ENCODE measurements at places on chromosomes 2 and 18. TPM values are rescaled to one million over a fixed set of nuclear protein-coding genes. Genes with fewer than 3 reads are reported as not detected.

DNA sequence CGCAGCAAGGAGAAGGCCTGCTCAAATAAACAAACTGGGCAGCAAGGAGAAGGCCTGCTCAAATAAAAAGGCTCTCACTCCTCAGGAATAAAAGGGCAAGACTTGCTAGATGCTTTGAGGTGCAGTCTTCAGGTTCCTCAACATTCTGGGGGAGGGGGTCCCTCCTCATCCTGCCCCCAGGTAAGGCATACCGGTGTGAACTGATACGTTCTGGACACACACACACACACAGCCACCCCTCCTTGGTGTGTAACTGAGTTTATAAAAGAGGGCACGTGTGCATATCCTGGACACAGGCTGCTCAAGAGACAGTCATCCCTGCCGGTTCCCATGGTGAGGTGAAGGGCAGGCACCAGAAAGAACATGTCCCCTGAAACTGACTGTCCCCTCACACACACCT lies 4.5 kb downstream of the TEX261 start:
- DNase-seq, result no peak

DNA sequence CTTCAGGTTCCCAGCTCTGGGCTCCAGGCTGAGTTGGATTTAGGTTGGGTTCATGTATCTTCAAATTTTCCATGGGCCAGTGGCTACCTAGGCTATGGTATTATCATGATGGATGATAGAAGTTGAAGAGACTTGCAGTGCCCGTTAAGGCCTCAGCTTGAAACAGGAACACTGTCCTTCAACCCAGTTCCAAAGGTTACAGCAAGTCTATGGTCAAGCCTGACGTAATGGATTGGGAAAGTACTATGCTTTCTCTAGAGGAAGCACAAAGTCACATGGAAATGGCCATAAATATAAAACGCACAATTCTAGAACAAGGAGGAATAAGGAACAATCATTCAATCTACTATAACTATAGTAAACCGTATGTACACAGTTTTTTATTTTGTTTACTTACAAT lies 593.2 kb downstream of the ZEB2 start:
- no peak for DNase-seq

- no peak for DNase-seq
Measured at GRCh38 chr2:238599549-238600505, 173.1 kb downstream of the ASB1 start.

GRCh38 chr2:41782306-41783158 lies 265.3 kb upstream of the PKDCC start:
- DNase-seq, result peak; percentile 52

DNA sequence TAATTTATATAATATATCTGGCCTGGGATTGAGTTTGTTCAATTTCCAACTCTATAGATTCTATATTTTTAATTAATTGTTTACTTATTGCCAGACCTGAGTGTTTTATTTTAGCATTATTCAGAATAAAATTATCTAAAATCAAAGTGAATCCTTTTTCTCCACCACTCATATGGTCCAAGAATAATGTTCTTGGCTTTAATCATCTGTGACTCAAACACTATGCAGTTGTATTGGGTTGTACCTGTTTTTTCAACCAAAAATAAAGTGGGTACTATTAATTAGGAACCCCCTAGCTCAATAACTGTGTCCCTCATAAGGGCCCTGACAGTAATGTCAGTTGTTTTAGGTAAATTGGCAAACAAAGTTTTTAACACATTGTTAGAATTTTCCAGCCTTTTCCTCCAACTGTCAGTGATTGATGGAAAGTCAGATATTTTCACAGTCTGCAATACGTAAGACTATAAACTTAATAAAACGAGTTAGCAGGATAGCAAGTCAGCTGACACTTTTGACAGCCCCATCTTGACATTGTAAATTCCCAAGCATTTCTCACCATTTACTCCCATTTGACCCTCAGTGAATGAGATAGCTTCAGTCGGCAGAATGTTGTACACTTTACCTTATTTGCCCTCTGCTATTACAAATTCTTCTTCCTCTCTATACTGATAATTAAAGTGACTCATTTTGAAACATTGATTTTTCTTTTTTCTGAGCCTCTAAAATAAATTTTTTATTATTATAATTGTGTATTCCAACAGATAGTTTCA lies 587.4 kb downstream of the METTL4 start:
- no peak for DNase-seq

DNA sequence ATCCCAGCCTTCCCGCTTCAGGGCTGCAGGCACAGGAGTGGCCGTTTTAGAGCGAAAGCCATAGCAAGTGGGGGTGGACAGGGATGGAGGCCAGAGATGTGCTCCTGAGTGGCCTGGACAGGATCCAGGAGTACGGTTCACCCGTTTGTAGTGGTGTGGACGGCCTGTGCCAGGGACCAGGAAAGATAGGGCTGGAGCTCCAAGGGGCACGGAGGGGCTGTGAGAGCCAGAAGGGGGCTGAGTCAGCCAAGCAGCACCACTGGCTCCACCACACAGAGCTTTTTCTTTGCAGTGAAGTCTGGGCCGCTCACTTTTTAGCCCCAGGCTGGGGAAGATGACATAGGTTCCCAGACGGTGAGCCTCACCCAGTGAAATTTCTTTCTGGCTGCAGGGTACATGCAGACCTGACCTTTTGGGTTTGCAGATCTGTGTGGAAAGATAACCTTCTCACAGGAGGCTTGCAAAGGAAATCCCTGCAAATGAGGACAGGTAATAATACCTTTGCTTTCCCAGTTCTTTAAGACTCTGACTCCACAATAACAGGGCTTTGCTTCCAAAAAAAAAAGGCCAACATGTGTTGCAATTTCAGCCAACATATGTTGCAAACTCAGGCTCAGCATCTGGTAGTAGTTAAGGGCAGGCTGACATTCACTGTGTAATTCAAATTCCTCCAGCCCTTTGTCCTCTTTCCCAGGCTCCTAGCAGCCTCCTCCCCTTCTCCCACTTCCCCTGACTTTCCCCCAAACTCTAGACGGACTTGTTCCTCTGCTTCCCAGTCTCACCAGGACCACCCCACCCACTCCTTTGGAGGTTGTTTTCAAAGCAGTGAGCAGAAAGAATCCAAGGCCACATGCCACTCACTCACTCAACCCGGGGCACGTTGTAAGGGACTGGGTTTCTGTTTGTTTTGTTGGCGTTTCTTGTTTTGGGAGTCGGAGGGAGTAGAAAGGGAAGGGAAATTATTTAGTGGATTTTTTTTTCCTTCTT lies 20.3 kb upstream of the LAPTM4A start:
- peak; percentile 95 for DNase-seq

- DNase-seq, result no peak
Measured at GRCh38 chr2:29065068-29065811, 9.1 kb downstream of the PCARE start.

DNA sequence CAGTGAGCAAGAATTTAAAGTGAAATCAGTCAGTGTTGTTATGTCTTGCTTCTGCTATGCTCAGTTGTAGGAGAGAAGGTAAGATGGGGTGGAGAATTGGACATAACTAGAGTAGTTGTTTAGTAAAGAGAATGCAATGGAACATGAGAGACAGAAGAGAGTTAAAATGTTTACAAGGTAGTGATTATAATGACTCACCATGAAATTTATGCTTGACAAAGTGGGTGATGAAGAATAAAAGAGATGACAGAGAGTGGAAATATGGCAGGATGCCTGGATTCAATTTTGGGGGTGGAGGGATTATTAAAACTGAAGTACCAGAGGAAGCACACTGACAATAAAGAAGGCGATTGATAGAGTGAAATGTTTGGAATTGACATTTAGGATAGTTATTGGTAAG lies 10.6 kb downstream of the SCG2 start:
- no peak for DNase-seq

DNA sequence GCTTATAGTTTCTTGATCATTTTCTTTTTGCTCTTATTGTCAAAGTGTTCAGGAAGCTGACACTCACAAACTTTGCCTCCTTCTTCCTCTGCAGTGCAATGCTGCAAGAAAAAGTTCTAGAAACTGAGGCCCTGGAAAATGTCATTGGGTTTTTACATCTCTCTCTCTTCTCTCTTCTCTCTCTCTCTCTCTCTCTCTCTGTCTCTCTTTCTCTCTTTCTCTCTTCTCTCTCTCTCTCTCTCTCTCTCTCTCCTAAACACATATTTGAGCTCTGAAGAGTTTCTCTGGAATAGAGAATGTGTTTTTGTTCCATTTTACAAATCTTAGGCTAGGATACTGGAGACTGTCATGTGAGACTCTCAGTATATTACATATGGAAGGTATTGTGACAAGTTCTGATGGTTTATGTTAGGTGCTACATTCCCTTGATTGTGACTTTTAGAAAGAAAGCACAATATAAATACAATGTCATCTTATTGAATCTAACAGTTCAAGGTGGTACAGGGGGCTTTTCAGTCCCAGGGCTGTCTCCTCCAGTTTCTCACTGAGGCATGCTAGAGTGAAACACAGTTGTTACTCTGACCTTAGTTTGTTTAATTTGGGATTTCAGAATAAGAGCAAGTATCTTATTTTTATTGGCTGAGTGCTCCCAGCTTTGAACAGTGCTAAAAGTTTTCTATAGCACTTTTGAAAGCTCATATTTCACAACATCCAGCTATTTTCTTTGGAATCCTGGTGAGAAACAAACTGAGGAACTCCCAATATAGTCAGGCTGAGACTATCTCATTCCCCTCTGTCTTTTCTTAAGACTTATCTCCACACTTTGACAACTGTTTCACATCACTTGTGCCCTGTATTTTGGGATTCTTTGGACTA lies 41.4 kb upstream of the EHBP1 start:
- DNase-seq, result peak; percentile 73

- no peak for DNase-seq
Measured at GRCh38 chr2:41917587-41917986, 130.2 kb upstream of the PKDCC start.

DNA sequence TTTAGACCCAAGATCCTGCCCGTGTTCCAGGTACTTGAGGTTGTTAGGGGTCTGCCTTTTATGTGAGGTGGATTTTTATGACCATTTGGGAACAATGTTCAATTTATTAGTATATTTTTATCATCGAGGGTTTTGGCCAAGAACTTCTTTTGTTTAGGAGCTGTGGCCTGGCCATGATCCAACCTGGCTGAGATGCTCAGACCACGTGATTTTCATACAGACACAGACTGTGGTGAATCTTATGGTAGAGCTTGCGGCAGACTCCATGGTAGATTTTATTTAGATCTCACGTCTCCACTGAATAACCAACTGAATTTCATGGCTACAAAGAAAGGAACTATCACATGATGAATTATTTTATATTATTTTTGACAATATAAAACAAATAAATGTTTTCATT lies 405.5 kb upstream of the VWC2L start:
- peak; percentile 11 for DNase-seq

- peak; percentile 79 for DNase-seq
Measured at GRCh38 chr2:216555274-216555673, 56.6 kb downstream of the RPL37A start.

DNA sequence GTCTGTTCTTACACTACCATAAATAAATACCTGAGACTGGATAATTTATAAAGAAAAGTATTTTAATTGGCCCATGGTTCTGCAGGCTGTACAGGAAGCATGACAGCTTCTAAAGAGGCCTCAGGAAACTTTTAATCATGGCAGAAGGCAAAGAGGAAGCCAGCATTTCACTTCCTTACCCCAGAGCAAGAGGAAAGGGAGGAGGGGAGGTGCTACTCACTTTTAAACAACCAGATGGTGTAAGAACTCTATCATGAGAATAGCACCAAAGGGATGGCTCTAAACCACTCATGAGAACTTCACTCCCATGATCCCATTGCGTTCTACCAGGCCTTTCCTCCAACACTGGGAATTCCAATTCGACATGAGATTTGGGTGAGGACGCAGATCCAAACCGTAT lies 344.4 kb upstream of the SLC39A10 start:
- no peak for DNase-seq

- no peak for DNase-seq
Measured at GRCh38 chr2:231455222-231455621, 9.1 kb downstream of the NCL start.

DNA sequence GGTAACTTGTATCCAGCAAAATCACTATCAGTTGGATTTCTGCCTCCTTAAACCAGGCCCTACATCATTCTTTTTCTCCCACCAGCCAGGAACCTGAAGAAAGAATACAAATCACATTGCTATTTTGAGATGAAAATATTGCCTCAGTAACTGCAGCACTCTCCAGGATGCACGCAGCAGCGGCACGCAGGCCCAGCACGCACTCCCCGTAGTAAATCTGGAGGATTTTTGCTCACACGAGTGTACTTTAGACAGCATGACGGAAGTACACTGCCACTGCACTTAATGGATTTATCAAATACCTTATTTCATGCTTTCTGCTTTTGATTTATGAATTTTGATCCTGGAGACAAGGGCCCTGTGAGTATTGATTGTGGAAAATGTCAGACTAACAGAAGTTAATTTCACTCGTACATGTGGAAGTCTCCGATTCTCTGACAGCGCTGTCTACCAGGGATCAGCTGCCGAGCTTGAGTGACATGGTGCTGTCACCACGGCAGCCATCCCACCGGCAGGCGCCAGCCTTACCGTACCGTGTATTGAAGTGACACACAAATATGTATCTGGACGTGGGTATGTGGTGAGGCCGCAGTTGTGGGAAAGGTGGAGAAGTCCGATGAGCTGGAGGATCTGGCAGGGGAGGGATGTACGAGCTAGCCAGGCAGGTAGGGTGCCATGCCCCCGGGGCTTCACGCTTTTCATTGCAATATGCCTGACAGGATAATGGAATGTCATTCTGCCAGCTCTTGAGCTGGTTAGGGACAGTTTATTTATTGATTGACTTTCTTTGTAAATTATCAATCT lies 863.7 kb downstream of the GALR1 start:
- no peak for DNase-seq

- no peak for DNase-seq
Measured at GRCh38 chr2:225037415-225038230, 4.6 kb downstream of the DOCK10 start.

DNA sequence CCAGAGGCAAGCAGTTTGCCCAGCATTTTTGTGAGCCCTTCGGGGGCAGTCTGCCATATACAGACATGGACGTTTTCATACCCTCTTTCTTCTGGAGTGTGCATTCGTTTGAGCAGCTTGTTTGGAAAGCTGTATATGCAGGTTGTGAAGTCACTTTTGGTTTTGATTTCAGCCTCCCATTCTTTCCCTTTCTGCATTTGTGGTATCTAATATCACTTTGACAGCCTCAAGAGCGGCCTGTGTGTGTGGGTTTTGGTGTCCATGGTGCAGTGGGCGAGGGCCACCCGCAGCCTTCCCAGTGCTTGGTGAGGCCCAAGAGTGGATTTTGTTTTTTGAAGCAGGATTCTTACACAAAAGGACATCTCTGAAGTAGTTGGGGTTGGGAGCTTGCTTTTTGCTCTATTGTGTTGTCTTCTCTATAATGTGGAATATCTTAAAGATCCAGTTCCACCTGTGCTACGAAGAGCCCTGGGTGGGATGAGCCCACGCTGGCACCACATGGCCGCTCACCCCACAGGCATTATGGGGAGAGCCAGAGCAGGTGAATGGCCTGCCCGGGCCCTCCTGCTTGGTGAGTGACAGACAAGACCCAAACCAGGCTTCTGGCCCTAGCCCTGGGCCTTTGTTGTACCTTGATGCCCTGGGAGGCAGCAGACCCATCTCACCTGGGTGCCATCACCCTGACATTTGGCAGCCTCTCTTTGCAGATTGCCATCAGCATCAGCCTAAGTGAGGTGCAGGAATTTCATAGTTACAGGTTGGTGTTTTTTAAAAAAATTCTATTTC lies 29.5 kb downstream of the INPP4A start:
- DNase-seq, result no peak

- peak; percentile 17 for DNase-seq
Measured at GRCh38 chr2:69631402-69631801, 12.1 kb downstream of the AAK1 start.

GRCh38 chr2:107589079-107589491 lies 237.6 kb upstream of the RGPD4 start:
- DNase-seq, result peak; percentile 60

Gene EFR3B
- polyA plus RNA-seq, result 0.75 TPM

Gene ELOA2
- not detected for polyA plus RNA-seq

Gene C1GALT1C1L
- 0.54 TPM for polyA plus RNA-seq

Gene SULT1C2
- not detected for polyA plus RNA-seq

Gene RABL2A
- polyA plus RNA-seq, result 6.5 TPM
